Suppressor macrophage (primary cell): ENCODE measurements at places on chromosomes 7 and 10.

DNA sequence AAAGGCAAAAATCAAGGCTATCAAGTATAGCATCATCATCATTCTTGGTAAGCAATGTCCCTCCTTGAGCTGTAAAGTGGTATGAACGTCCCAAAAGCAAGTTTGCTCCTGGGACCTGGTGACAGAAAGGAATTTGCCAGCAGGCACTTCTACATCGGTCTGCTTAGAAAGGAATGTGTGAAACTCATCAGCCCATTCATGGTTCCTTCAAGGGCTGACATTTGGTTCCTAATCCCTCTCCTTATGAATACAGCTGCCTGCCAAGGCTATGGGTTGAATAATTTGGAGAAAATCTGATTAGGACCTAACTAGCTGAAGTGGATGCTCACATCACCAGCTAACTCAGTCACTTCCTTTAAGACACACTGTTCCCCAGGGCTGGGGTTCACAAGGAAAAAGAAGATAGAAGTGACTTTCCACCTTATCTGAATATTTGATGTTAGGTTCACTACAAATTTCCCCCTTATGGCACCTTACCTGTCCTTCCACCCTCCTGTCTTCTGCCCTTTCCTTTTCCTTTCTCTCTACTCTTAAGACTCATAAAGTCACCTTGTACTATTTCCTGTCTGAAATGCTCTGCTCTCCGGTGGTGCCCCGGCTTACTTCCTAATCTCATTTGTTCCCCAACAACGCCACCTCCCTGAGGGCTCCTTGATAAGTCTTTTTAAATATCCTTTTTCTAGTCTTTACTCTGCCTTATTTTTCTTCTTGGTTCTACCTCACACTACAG lies 187.1 kb downstream of the NPSR1 start:
- DNase-seq = no peak

- no peak for DNase-seq
Measured at GRCh38 chr7:133437544-133437943, 184.7 kb downstream of the EXOC4 start.

DNA sequence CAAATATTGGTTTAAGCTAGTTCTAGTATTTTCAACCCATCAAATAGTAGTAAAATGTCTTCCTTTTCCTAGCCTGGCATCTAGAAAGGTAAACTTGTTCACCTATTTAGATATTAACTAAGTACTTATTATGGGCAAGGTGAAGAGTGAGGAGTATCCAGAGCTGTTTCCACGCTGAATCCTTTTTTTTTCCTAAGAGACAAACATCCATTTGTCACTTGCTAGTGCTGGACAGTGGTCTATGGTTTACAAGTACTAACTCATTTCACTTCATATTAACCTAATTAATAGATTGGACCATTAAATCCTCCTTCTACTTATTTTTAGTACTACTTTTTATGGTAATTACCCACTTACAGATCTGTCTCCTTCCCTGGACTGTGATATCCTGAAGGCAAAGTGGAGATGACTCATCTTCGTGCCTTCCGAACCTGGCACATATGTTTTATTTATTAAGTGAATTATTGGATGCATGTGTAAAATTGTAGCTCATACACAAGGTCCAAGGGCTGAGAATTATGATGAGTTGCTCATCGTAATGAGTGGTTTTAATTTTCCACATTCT lies 159.6 kb upstream of the IGFBP3 start:
- DNase-seq = no peak

DNA sequence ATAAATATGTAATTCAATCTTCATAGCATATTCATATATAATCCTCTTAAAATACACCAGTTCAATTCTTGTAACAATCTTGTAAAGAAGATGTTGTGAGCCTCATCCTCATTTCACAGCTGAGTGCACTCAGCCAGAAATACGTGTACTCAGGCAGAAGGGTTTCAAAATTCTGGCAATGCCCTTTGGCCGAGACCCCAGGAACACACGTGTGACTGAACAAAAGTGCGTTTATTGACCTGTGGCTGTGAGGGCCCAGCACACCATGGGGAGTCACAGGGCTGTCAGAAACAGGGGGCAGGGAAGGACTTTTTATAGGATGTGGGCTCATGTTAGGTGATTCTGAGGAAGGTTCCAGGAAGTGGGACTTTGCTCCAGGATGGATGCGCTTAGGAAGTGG lies 21.5 kb downstream of the GIMAP8 start:
- DNase-seq = no peak

DNA sequence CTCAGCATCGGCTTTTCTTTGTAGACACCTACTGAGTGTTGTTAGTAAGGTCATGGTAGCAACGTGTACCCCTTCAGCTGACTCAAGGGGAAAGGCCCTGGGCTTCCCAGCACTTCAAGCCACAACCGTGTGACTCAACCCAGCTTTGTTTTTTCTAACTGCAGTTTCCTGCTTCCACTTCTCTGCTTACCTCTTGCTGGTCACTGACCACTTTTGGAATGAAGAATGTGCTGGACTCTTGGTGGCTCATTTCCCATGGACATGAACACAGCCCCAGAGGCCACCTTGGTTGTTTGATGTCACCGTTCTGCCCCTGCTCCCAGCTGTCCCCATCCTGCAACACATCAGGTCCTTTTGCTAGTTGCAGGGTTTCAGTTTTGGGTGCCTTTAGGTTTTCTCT lies 69.5 kb upstream of the ZNF438 start:
- DNase-seq = peak; percentile 19

- no peak for DNase-seq
Measured at GRCh38 chr10:50807851-50808776, 68.4 kb downstream of the ASAH2B start.

- no peak for DNase-seq
Measured at GRCh38 chr10:84166620-84167288, 6.8 kb upstream of the GPR15LG start.
